ENCODE measurements at places on chromosomes 5 and 9.

- DNase-seq, result no peak
Observed at GRCh38 chr5:142692321-142692894, 6.5 kb upstream of the FGF1 start.

GRCh38 chr5:168914491-168914890 is 335.3 kb upstream of the PANK3 start:
- DNase-seq, result no peak

DNA sequence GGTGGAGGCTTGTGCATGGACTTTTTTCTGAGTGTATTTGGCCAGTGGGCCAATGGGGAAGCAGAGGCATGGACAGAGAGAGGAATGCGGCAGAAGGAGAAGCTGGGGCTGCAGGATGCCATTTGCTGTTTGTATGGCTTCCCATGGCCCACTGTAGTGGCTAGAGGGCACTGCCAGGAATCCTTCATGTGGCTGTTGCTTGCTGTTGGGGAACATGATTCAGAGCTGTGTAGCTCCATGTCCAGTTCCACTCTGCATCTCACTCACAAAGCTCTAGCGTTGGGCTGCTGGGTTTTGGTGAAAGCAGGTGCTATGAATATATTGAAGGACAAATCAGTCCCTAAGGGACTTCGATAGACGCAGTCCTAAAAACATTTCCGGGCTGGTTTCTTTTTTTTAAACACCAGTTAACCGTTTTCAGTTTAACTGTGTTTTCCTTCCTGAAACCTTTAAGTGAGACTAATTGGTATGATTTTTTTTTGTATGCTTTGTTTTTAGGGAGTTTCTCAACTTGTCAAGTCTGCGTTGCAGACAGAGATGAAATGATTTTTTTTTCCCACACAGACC is 51.3 kb downstream of the SLC22A5 start:
- DNase-seq, result no peak

- no peak for DNase-seq
Observed at GRCh38 chr5:73280386-73280785, 107.4 kb downstream of the TMEM174 start.

DNA sequence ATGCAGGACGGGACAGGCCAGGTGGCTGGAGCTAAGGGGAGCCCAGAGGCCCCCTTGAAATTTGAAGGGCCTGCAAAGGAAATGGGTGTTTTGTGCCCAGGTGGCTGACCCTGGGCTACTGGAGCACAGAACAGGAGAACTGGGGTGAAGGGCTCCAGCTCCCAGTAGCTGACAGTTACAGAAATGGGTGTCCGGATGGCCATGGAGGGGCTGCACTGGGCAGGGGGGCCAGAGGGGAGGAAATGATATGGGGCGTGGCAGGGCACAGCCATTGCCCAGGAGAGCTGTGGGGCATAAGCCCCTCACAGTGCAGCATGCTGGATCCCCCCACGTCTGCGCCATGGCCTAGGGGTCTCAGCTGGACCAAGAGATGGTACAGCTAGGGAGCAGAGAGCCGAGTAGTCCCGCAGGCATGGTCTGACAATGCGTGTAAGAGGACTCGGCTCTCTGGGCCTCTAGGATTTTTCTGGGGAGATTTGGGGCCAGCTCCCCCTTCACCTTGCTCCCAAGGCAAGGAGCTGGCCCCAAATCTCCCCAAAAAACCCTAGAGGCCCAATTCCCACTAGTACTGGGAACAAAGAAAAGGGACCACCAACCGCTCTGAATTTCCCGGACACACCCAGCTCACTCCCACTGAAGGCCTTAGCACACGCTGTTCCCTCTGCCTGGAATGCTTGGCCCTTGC is 7.9 kb upstream of the CARD19 start:
- DNase-seq, result no peak

DNA sequence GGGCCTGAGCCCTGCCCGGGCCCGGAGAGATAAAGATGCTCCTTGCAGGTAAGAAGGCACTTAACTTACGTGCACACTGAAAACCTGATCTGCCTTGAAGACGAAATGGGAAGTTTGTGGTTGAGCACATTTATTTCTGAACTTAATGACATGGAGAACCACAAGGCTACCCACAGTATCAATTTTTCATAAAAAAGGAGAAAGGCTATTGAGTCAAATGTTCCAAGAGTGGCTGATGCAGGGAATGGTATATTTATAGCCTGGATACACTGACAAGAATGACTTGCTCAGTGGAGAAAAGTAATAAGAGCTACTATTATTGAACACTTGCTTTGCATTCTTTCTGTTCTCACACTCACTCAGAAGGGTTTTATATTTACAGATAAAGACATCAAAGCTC is 419.3 kb downstream of the ACTL7B start:
- no peak for DNase-seq

GRCh38 chr9:121912812-121913627 is 180.1 kb downstream of the TTLL11 start:
- no peak for DNase-seq

DNA sequence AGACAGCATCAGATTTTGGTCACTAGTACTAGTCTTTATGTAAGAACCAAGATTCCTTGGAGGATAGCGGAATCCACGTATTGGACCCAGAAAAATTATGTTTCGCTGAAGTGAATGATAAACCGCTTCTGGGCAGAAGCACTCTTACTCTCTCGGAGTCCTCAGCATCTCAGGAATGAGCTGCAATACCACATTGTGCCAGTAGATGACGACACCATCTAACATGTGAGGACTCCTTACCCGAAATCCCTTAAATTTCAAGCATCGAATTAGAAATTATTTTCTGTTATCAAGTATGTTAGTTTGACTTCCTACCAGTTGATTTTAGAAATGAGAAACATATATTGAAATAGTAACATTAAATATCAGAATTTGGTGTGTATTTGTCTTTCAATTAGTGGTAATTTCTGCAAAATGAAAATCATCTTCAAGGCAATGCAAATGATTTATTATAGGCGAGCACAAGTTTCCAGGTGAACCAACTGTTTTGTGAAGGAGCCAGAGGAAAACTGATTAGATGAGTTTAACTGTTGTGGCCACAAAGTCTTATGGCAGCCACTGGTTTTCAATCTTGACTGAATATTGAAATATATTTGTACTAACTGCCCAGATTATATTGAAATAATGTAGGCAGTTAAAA is 66.0 kb upstream of the CAMK4 start:
- DNase-seq, result peak; percentile 73

DNA sequence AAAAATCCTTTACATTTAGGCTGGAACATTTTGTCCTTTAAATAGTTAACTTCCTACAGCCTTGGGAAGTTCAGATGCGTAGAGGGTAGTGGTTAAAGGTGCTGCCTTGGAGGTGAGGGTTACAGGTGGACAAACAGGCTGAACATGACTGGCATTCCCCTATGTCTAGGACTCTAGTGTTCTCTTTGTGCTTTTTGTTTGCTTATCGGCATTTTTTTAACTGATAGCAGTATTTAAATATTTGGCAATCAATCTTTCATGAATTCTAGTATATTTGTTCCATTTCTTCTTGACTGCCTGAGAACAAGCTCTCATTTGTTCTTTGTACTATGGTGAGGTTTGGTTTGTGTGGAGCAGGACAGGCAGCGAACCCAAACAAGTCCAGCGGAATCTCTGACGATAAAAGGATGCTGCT is 307.6 kb downstream of the CTNND2 start:
- no peak for DNase-seq

DNA sequence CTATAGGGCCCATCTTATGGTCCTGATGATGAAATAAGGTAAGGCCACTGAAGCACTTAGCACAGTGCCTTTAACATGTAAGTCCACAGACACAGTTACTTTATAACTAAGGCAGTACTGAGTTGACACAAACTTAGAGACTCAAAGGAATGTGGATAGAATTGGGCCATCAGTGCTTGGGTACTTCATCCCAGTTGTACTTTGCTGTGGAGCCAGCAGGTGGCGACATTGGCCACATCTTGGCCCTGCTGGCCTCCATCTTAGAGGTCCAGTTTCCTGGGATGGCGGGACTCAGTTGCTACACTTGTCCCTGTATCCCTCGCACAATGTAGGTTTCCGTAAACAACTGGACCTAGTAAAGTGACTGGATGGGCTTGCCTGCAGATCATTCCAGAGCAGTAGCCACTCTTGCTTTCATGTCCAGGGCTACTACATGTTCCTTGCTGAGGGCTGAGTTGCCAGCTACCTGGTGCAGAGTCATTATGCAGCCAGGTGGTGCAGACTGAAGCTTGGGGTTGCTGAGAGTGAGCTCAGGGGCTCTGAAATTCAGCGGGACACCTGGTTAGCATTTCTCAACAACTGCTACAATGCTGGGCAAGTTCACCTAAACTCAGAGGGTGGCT is 10.6 kb downstream of the MTAP start:
- DNase-seq, result peak; percentile 37

GRCh38 chr9:74447451-74448193 is 49.5 kb upstream of the RORB start:
- DNase-seq, result no peak

DNA sequence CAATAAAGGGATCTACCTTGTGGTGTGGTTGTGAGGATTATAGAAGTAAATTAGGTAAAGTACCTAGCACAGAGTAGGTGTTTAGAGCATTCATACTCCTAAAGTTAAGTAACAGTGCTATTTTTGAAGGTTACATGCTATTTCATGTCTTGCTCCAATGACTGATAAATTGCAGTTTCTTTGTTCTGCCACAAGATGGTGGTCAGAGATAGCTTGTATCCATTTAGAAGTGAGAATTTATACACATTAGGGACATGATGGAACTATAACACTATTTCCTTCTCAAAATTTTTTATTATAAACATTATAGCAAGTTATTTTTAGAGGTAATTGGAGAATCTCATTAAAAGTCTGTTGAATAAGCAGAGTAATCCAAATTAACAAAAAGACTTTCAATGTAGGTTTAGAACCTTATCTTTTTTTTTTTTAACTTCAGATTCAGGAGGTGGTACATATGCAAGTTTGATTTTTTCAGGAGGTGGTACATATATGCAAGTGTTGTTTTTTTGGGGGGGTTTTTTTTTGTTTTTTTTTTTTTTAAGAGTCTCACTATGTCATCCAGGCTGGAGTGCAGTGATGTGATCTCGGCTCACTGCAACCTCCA is 17.1 kb downstream of the MTREX start:
- DNase-seq, result no peak

DNA sequence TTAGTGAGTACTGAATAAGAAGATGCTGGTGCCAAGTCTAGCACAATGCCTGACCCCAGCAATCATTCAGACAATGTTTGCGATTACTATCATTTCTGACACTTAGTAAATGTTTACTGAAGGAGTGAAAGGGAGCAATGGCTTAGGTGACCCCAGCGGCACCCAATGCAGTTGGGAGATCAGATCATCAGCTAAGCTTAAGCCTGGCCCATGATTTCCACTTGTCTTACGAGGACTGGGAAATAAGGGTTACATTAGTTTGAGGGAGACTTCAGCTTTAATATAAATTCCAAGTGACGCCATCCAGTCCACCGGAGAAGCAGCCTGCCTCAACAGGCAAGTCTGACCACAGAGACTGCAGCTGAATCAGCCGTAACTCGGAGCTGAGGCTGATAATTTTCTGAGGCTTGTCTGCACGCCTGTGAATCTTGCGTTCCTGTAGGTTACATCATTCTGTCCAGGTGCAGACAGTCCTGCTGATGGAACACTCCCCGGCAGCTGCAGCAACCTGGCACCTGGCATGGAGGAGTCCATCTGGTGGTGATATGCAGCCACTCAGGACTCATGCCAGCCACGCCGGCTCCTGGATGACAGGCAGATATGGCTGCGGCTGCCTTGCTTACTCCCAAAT is 34.9 kb upstream of the FGF1 start:
- DNase-seq, result no peak

DNA sequence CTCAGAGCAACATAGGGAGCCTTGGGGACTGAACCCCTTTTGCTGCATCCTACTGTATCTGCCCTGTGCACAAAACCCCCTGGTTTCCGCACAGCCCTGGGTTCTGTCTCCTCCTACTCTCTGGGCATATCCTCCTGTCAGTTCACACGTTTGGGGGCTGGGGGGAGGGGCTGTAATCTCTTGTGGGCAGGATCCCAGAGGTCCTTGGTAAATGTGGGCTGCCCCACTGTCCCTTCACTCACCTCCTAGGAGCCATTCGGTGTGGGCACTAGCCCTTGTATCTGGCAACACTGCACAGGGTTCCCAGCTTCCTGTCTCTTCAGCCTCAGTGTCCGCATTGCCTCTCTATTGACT is 271.8 kb upstream of the DMAC1 start:
- no peak for DNase-seq

- no peak for DNase-seq
Observed at GRCh38 chr5:33501899-33502298, 61.1 kb downstream of the TARS1 start.

- no peak for DNase-seq
Observed at GRCh38 chr5:132221781-132222648, 5.6 kb downstream of the P4HA2 start.

GRCh38 chr5:106368021-106368420 is 1302.7 kb downstream of the EFNA5 start:
- no peak for DNase-seq

- DNase-seq, result no peak
Observed at GRCh38 chr5:136058972-136059354, 30.2 kb downstream of the TGFBI start.

DNA sequence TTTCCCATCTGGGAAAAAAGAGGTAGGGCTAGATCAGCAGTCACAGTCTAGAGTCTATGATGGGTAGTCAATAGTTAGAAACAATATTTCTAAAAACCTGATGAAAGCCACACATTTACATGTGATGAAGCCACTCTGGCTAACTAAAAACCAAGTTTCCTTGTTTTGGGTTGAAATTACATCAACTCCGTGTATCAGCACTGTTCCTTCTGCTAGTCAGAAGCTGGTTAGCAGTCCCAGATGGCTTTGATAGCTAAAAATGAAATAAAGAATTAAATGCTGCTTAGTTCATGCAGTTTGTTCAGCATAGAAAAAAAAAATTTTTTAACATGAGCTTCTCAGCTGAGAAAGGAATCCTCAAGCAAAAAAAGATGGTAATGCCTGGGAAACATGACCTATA is 136.7 kb downstream of the FAM114A2 start:
- no peak for DNase-seq

GRCh38 chr5:125655156-125655555 is 768.1 kb upstream of the GRAMD2B start:
- DNase-seq, result no peak

DNA sequence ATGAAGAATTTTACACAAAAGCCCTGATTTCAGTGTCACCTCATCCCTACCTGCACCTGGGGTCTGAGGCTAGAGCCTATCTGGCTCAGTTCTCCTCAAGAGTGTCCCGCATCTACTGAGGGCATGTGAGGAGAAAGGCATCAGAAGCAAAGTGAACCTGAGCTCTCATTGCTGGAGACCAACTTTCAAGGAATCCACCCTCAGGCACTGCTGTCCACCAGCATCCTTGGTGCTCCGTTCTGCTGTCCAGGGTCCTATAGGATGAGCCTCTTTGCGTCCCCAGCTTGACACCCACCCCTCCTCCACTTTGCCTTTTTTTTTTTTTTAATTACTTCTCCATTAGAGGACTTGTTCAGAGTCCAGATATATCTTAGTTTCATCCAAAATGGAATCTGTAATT is 49.5 kb downstream of the CAMSAP1 start:
- no peak for DNase-seq

All from activated gamma-delta T cell treated with anti-CD3 and anti-CD28 coated beads, Interleukin-2, amount 50 U/mL, for 16 hours (primary cell).